ENCODE measurements at places on chromosomes 4 and X. TPM values are rescaled to one million over a fixed set of nuclear protein-coding genes. Genes with fewer than 3 reads are reported as not detected.

Gene RHOXF1
- not detected for total RNA-seq

Gene SLC2A9
- total RNA-seq = 1.2 TPM

Gene APLN
- total RNA-seq = 3.4 TPM

Gene DCHS2
- total RNA-seq = 0.26 TPM

Gene RAP1GDS1
- 71.9 TPM for total RNA-seq

Gene ZAR1
- not detected for total RNA-seq

Gene FAAH2
- 0.22 TPM for total RNA-seq

Gene UGT2A3
- not detected for total RNA-seq

Gene SRPX2
- total RNA-seq = 4.0 TPM

Gene PSMD10
- 66.8 TPM for total RNA-seq

Gene ELOVL6
- total RNA-seq = 1.8 TPM

Gene C4orf50
- under 0.01 TPM for total RNA-seq

Gene BRS3
- not detected for total RNA-seq

Gene EXOC1L
- not detected for total RNA-seq

Gene KCTD8
- total RNA-seq = 0.09 TPM

Gene DMD
- 2.3 TPM for total RNA-seq

Gene ANOS1
- under 0.01 TPM for total RNA-seq

Gene CDKL2
- total RNA-seq = 0.11 TPM

Gene SMIM31
- total RNA-seq = not detected

Gene GNRHR
- total RNA-seq = not detected

Gene RHOXF2B
- total RNA-seq = not detected
